ENCODE measurements at places on chromosomes 3 and 15.

DNA sequence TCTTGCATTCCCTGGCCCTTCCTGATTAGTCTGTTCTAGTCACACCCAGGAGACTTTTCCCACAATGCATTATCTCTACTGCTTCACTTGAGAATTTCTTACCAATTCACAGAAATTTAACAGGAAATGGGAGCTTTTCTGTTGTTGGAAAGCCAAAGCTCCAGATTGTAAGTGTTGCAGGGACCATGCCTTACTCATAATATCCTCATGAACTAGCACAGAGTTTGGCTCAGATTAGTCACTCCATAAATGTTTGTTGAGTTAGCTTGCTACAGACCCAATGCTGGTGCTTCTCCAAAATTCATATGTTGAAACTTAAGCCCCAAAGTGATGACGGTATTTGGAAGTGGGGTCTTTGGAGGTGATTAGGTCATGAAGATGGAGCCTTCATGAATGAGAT, 232.6 kb downstream of the GAP43 start:
- peak; percentile 6 for DNase-seq

GRCh38 chr3:32794487-32795308, 23.1 kb upstream of the TRIM71 start:
- peak; percentile 41 for DNase-seq

DNA sequence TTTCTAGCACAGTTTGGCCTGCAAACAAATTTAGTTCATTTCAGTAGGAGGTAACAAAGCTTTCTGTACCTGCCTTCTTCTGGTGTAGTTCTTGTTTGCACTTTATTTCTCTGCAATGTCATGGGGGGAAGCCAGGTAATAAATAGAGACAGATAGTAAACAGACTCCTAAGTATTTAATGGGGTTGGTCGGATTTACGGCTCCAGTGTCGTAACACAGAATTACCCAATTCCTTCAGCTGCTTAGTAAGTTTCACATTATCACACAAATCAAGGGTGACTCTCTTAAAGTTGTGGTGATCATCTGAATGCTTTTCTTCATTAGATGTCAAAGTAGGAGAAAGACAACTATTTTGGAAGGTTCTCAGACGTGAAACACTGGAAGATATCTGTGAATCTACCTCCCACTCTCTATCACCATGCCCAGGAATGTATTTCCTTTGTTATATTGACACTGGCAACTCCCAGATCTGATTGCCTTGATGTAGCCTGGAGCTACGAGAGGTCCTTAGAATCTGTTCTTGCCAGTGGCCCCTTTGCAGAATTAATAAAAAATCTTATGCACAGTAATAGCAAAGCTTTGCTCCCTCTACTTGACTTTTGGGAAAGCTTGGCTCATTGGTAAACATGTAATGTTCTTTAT, 25.0 kb upstream of the TMC3 start:
- peak; percentile 45 for DNase-seq

DNA sequence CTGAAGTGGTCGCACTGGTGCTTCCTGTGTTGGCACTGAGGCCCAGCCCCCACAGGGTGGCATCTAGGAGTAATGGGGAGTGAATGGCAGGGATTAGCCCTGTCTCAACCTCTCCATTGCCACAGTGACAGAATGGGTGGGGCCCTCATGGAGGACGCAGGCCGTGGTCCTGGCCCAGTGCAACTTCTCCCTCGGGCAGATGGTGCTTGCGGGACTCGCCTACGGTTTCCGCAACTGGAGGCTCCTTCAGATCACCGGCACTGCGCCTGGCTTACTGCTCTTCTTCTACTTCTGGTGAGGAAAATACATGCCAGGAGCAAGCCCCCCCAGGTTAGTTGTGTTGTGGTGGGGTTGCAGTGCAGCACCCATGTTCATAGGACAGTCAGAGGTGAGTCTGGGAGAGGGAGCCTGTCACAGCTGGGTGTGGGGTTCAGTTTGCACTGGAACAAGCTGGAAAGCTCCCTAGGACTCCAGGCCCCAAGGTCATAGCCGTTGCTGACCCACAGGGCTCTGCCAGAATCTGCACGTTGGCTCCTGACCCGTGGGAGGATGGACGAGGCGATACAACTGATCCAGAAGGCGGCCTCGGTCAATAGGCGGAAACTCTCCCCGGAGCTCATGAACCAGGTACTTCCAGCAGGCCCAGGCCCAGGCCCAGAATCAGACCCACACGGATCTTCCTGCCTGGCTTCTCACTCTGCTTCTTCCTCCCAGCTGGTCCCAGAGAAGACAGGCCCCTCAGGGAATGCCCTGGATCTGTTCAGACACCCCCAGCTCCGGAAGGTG, 7.0 kb upstream of the SLC22A14 start:
- no peak for DNase-seq

- no peak for DNase-seq
Observed at GRCh38 chr3:152256851-152257562, 11.7 kb upstream of the MBNL1 start.

- DNase-seq: no peak
Observed at GRCh38 chr3:13411186-13411860, 8.8 kb downstream of the NUP210 start.

DNA sequence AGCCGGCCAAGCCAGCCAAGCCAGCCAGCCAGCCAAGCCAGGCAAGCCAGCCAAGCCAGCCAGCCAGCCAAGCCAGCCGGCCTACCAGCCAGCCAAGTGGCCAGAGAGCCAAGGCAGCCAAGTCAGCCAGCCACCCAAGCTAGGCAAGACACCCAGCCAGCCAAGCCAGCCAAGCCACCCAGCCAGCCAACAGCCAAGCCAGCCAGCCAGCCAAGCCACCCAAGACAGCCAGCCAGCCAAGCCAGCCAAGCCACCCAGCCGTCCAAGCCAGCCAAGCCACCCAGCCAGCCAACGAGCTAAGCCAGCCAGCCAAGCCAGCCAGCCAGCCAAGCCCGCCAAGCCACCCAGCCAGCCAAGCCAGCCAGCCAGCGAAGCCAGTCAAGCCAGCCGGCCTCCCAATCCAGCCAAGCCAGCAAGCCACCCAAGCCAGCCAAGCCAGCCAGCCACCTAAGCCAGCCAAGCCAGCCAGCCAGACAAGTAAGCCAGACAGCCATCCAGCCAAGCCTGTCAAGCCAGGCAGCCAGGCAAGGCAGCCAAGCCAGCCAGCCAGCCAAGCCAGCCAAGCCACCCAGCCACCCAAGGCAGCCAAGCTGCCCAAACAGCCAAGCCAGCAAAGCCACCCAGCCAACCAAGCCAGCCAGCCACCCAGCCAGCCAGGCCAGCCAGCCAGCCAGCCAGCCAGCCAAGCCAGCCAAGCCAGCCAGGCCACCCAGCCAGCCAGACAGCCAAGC, 200.5 kb downstream of the GOLGA6L6 start:
- DNase-seq: peak; percentile 41

- DNase-seq: no peak
Observed at GRCh38 chr3:144390786-144391185, 419.2 kb downstream of the DIPK2A start.

Data from epithelial cell of esophagus (primary cell).